ENCODE measurements at places on chromosomes 6 and 20.

- no peak for DNase-seq
Measured at GRCh38 chr6:22892452-22892851, 323.1 kb downstream of the HDGFL1 start.

GRCh38 chr6:72733045-72733444 lies 111.2 kb downstream of the KCNQ5 start:
- DNase-seq: no peak

- DNase-seq: peak; percentile 68
Measured at GRCh38 chr6:28657769-28658465, 132.2 kb downstream of the GPX5 start.

GRCh38 chr6:139926711-139927110 lies 552.3 kb upstream of the CITED2 start:
- no peak for DNase-seq

- DNase-seq: no peak
Measured at GRCh38 chr6:163319609-163320366, 94.7 kb upstream of the QKI start.

GRCh38 chr6:96925290-96925687 lies 761 bp downstream of the KLHL32 start:
- DNase-seq: no peak

Measured in stimulated activated CD4-positive, alpha-beta T cell treated with anti-CD3 and anti-CD28 coated beads, Interleukin-4, amount 100 ng/mL, for 1 hour (primary cell).